NCI-H1694 (cell line): ENCODE measurements at places on chromosomes 11 and 22.

DNA sequence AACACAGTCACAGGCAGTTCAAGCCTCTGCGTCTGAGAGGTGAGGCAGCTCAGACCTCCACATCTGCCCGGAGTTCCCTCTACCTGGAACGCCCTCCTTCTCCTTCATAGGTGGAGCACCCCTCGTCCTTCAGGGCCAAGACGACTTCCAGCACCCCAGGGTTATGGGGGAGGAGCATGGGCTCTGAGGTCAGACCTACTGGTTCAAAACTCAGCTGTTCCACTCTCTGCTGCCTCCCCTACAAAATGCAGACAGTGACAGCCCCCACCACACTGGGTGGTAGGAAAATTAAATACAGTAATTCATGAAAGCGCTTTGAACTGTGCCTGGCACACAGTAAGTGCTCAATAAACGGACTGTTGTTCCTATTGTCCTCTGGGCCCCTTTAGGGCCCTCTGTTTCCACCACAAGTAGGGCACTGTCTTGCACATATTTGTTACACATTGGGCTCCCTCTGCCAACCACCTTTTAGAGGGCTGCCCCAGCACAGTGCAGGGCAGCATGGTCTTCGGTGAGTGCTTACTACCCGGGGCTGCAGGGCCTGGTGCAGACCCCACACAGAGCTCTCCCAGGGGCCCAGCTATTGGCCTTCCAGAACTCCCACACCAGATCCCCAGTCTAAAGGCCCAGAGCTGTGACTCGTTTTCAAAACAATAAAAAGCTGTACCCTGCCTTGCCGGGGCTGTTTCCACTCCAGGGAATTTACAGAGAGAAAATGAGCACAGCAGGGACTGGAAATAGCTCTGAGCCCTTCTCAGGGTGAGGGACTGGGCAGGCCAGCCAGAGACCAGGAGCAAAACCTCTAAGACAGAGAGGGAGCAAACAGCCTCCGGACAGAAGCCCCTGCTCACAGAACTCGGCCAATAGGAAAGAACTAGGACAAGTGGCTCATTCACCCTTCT, 2.5 kb downstream of the TMEM184B start:
- DNase-seq, result no peak

DNA sequence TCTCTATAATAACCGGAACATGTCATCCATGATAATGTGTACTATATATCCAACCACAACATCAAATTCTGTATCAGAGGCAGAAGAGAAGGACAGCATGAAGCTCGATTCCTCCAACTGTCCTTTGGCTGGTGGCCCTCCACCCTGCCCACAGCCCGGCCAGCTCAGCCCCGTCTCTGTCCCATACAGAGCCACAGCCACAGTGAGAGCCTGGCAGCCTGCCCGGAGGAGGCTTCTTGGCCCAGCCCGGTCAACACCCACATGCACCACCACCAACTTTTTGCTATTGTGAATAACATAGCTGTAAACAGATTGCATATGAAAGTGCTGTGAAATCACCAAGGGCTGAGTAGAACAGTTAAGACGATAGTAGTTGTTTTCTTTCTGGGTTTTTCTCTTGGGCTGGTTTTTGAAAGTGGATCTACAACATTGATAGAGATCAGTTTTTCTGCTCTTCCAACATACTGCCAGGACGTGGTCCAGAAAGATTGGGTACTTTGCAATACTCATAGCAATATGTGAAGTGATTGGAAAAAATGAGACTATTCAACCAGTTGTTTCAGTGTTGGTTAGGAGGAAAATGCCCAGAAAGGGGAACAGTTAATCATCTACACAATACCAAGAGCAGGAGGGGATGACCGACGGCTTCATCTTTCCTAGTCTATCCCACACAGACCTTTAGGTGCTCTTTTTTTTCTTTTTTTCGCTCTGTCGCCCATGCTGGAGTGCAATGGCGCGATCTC, 6.9 kb upstream of the TUBA8 start:
- DNase-seq, result no peak

GRCh38 chr11:81237139-81237538, 1496.5 kb downstream of the FAM181B start:
- peak; percentile 54 for DNase-seq

- no peak for DNase-seq
Observed at GRCh38 chr11:61538636-61538961, 30.1 kb downstream of the LRRC10B start.

DNA sequence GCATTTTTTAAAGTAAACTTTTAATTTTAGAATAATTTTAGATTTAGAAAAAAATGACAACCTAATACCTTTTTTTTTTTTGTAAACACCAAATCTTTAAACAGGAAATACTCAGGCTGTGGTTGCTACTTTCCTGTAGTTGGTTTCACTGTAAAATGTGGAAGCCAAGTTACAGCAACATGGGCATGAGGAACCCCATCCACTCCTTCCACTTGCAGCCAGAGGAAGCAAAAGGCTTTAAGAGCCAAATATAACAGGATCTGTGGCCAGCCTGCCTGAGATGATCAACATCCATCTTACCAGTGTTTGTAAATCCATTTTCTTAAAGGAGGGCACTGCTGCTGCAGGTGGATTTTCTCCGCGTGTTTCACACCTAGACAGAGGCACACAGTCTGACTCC, 66.2 kb downstream of the TNRC6B start:
- DNase-seq, result no peak

- no peak for DNase-seq
Observed at GRCh38 chr11:17020831-17021230, 6.6 kb upstream of the PLEKHA7 start.

- no peak for DNase-seq
Observed at GRCh38 chr22:45475851-45476514, 26.7 kb upstream of the FBLN1 start.

- DNase-seq, result no peak
Observed at GRCh38 chr11:10480760-10481159, 25.7 kb downstream of the AMPD3 start.

DNA sequence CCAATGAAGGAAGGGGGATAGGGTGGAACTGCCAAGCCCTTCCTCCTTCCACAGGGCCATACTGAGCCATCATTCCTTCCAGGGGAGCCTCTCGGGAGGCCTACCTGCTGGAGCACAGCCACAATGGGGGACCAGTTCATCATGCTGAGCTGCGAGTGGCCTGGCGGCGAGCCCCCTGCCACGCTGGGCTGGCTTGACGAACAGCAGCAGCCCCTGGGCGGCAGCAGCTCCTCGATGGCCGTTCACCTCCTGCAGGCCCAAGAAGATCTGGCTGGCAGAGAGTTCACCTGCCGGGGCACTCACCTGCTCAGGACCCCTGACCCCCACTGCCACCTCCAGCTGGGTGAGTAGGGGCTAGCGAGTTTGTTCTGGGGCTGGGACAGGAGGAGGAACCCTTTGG, 5.9 kb downstream of the VSIG10L2 start:
- DNase-seq, result no peak

GRCh38 chr11:36048496-36049247, 104.8 kb downstream of the LDLRAD3 start:
- DNase-seq, result no peak

DNA sequence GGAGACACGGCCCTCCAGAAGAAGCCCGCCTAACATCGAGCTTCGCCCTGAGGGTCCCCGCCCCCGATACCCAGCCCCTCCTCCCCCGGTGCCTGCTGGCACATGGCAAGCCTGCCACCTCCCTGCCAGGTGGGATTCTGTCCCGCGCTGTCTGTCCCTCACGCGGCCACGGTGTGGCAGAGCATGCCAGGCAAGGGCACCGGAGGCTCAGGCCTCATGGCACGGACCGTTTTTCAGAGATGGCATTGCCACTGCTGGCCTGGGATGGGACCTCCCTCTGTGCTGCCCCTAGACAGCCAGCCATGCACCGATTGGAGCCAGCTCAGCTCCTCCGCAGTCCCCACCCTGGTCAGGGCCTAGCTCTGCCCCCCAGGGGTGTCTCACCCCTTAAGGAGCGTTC, 19.4 kb downstream of the MRPL23 start:
- DNase-seq, result no peak

- DNase-seq, result no peak
Observed at GRCh38 chr22:32661737-32662586, 139.5 kb upstream of the TIMP3 start.
